ENCODE measurements at places on chromosomes 16 and 17.

GRCh38 chr17:65794572-65794971, 233.1 kb upstream of the AXIN2 start:
- DNase-seq: no peak

DNA sequence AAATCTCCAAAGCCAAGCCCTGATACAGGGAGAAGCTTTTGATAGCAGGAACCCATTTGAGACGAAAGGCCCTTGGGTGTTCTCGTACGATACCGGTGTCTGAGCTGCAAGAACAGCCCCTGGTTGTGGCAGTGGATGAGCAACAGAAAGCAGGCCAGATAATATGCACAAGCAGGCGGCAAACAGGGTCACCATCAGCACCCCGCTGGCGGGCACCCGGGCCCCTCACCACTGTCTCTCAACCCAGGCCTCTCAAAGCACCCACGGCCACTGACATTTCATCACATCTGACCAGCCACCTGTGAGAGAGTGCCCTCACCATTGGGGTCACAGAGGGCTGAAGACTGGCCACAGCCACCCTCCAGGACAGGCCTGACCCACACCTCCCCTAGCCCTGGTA, 230.4 kb downstream of the C16orf78 start:
- DNase-seq: no peak

- DNase-seq: no peak
Measured at GRCh38 chr16:11510178-11510973, 76.3 kb downstream of the LITAF start.

DNA sequence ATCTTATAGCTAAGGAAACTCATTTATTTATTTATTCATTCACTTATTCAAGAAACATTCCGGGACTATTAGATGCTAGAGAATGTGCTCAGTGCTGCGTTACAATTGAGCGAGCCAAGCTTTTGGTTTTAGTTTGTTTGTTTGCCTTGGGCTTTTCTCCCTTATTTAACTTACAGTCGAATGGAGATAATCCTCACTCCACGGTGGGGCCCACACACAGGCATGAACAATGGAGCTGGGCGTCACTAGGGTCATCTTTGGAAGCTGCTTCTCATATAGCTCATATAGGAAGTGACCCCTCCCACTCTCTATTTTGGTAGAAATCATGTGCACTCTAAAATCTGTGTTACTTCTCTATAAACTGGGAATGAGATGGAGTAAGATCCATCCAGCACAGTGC, 210.0 kb downstream of the TMEM114 start:
- DNase-seq: no peak

GRCh38 chr17:29572691-29573557, 4.4 kb downstream of the TP53I13 start:
- no peak for DNase-seq

DNA sequence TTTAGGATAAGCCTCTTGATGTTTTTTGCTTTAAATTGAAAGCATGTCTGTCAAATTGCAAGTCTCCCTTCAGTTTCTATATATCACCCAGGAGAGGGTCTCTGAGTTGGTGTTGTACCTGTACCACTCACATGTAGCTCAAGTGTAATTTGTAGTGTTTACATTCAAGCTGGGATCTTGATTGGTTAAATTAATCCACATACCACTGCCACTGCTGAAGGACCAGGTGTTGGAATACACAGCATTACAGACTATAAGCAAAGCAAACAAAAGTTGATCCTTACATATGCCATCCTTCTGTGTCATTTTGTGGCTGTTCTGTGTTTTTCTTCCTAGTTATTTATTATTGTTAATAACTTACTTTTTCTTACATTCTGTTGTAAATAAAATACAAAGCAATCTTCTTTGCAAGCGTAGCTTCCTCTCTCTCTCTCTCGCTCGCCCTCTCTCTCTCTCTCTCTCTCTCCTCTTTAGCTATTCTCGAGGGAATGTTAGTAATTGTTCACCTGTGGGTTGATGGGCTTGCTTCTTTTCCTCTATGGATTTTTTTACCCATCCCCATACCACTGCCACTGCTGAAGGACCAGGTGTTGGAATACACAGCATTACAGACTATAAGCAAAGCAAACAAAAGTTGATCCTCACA, 20.8 kb upstream of the NOL11 start:
- DNase-seq: no peak

DNA sequence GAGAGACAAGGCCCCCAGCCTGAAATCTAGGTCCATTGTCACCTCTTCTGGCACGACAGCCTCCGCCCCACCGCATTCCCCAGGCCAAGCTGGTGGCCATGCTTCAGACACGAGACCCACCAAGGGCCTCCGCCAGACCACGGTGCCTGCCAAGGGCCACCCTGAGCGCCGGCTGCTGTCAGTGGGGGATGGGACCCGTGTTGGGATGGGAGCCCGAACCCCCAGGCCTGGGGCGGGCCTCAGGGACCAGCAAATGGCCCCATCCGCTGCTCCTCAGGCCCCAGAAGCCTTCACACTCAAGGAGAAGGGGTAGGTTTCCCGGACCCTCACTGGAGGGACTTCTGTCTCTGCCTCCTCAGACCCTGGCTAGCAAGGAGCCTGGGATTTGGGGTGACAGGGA, 1.0 kb downstream of the TEDC2 start:
- no peak for DNase-seq

DNA sequence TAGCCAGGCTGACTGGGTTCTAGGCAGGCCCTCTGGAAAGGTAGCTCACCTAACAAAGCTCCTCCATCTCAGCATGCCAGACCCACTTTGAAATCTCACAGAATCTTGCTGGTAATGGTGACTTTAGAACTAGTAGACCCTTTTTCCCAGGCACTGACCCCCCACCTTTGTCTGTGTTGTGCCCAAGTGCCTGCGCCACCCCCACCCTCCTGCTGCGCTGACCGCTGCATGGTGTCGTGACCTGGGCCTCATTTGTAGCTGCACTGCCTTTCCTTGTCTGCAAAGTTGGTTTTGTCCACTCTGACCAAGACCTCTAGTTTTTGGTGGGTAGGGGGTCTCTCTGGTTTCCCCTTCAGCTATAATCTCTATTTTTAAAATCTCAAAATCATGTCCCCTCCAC, 6.8 kb downstream of the ATXN1L start:
- DNase-seq: no peak

GRCh38 chr16:17899141-17899540, 428.4 kb upstream of the XYLT1 start:
- DNase-seq: no peak

GRCh38 chr17:72004011-72004427, 116.8 kb upstream of the SOX9 start:
- DNase-seq: no peak

- no peak for DNase-seq
Measured at GRCh38 chr16:29903590-29903989, 3.3 kb downstream of the ASPHD1 start.

- no peak for DNase-seq
Measured at GRCh38 chr17:32688221-32688620, 188.7 kb downstream of the MYO1D start.

- DNase-seq: no peak
Measured at GRCh38 chr17:43952351-43952723, 1.4 kb downstream of the PYY start.

GRCh38 chr16:84661418-84662060, 13.2 kb downstream of the KLHL36 start:
- no peak for DNase-seq

DNA sequence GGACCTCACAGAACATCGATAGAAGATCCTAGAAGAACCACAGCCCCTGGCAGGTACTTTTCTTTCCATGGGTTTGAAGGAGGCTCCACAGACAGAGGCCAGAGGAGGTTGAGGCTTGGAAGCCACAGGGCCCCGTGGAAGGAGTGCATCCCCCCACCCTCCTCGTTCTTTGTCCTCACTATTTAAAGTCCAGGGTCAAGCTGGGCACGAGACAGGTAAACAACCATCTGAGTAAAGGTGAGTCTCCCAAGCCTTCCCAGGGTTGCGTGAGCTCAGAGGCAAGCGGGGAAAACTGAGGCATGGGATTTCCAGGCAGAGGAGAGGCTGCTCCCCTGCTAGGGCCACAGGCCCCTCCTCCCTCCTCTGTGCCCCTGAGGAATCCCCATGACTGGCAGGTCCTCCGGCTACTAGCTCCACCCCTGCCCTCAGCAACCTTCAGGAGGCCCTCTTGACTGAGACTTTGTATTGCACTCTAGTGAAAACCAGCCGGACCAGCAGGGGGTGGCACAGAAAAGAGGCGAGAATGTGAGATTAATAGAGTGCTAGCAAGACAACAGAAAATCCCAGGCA, 927 bp upstream of the SULT1A2 start:
- no peak for DNase-seq

GRCh38 chr17:2551493-2551892, 39.8 kb upstream of the METTL16 start:
- DNase-seq: no peak

DNA sequence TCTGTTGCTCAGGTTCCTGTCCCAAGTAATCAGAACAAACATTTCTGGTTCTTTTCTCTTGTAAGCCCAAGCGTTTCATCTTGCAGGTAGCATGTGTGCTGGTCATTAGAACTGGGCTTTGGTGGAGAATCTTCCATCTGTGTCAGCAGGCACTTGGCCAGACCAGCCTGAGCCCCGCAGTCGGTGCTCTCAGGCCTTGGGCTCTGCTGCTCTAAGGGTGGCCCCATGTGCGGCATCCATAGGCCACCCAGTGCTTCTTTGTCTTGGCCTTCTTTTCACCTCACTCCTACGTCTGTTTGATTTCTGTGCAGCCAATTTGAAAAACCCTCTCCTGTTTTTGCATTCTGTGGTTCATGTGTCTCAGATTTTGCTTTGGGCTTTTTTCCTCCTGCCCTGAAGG, 51.6 kb downstream of the PLD6 start:
- no peak for DNase-seq

- DNase-seq: no peak
Measured at GRCh38 chr17:19386051-19386929, 700 bp downstream of the MFAP4 start.

DNA sequence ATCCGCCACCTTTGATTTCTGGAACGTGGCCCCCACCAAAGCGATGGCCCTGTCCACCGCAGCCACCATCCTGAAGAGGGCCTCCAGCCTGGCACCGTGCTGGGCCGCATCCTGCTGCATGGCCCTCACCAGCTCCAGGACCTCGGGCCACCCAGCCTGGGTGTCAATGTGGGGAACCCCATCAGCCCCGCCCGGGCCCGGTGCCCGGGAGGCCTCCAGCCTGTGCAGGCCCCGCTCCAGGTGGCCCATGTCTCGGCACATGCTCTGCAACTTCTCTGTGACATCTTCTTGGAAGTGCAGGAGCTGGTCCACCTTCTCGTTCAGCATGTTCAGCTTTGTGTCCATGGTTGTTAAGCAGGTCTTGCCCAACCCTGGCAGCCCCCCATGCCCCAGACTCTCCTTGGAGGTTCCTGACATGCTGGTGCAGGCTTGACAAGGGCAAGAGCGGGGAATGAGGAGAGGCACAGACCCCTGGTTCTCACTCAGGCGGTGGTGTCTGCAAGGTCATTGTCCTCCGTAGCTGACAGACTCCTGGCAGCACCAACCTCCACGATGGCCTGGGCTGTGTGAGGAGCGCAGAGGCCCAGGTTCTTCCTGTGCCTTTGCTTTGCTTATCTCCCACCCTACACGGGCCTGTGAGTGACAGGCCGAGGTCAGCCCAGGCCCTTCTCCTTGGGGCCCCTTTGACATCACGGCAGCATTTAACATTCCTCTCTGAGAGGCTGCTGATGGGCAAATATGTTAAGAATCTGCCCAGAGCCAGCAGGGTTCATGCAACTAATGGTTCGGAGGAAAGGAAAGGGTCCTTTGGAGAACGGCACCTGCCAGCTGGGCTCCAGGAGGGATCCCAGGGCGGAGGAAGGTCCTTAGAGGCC, at the start of gene MYLK3:
MYLK3 (minus strand) TSS at position 568 of the 875 bp plus-strand sequence; CDS start at position 417, 151 bp downstream.
- no peak for DNase-seq

DNA sequence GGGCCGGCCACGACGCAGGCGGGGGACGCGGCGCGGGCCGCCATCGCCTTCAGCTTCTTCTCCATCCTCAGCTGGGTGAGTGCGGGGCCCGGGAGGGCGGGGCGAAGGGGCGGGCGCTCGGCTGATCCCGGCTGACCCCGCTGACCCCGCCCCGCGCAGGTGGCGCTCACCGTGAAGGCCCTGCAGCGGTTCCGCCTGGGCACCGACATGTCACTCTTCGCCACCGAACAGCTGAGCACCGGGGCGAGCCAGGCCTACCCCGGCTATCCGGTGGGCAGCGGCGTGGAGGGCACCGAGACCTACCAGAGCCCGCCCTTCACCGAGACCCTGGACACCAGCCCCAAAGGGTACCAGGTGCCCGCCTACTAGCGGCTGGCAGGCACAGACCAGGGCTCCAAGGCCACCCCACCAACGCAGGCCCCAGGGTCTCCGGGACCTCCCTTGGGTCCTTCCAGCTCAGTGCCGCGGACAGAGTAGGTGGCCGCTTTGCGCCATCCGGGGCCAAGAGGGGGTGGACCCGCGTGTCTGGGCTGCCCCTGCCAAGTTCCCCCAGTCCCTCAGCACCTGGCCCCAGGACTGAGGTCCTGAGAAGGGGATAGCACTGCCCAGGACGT, 3.0 kb downstream of the SYNGR3 start:
- no peak for DNase-seq

DNA sequence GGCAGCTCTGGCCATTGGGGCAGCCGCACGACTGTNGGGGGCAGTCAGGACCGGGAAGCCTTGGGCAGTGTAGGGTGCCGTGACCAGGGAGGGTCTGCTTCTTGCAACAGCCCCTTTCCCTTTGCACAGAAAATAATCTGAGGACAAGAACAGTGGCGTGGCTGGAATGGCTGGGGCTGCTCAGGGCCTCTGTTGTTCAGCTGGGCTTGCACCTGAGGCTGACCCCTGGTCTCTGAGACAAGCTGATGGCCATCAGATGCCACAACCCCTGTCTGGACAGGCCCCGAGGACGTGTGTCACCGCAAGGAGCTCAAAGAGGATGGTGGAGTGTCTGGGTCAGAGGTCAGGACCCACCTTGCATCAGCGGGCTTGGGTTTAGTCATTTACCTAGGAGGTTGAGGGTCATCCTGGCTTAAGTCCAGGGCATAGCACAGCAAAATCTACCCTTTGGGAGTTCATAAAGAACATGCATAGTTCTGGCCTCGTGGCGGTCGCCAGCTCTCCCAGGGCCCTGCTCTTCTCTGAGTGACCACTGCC, 46.9 kb downstream of the METRNL start:
- DNase-seq: no peak

GRCh38 chr17:34598161-34598776, 18.9 kb downstream of the TMEM132E start:
- no peak for DNase-seq

DNA sequence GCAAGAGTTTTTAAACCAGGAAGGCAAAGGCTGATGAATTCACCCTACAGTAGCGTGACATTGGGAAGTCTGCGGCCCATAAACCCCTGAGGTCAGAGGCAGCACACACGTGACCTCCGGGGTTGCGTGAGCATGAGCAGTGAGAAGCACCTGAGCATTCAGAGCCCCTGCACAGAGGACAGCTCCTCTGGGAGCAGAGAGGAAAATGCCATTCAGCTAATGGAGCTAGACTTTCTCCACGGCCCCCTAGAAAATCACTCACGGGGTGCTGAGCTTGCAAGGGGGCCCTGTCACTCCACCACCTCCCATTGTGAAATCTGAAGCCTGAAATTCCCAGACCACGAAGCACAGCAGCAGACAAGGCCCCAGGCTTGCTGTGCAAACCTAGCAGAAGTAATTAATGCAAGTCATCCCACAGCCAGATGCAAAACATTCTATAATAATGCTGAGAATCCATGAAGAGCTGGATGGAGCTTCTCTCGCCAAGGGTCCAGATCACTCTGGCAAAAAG, 114.9 kb upstream of the RCVRN start:
- DNase-seq: no peak

Data from T-helper 22 cell (primary cell).